AML-193 (cell line): ENCODE measurements at places on chromosomes 3 and 15.

GRCh38 chr15:65323071-65323511, 18.6 kb downstream of the RNU5B-1 start:
- DNase-seq, result no peak

DNA sequence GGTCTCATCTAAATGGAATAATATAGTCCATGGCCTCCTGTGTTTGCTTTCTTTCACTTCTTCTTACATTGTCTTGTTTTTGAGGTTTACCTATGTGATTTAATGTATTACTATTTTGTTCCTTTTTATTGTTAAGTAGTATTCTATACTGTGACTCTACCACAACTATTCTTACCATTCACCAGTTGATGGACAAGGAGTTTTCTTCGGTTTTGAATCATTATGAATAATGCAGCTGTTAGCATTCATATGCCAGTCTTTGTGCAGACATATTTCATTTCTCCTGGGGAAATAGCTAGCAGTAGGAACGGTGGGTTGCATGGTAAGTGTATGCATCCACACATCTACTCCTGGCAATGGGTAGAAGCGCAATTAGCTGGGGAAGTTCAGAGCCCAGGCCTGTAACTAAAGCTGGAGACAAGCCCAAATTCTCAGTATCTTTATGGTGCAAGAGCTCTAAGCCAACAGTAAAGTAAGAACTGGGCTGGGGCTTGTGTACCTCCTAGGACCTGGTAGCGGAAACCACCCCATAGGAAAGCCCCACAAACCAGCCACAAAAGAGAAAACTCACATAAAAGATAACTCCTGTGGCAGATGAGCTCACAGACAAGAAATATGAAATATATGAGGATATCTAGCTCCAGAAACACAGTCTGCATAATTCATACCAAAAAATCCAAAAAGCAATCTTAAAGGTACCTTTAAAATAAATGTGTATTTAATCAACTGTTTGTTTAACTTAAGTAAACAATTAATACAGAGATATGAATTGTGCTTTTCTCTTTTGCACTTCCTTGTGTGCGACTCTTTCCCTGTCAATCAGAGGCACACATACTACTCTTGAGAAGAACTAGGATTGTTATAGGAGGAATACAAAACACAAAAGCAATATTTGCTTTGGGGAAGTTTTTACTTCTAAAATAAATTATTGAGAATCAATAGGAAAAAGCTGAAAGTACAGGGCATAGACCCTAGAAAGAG, 2.7 kb upstream of the CSTA start:
- peak; percentile 25 for DNase-seq

DNA sequence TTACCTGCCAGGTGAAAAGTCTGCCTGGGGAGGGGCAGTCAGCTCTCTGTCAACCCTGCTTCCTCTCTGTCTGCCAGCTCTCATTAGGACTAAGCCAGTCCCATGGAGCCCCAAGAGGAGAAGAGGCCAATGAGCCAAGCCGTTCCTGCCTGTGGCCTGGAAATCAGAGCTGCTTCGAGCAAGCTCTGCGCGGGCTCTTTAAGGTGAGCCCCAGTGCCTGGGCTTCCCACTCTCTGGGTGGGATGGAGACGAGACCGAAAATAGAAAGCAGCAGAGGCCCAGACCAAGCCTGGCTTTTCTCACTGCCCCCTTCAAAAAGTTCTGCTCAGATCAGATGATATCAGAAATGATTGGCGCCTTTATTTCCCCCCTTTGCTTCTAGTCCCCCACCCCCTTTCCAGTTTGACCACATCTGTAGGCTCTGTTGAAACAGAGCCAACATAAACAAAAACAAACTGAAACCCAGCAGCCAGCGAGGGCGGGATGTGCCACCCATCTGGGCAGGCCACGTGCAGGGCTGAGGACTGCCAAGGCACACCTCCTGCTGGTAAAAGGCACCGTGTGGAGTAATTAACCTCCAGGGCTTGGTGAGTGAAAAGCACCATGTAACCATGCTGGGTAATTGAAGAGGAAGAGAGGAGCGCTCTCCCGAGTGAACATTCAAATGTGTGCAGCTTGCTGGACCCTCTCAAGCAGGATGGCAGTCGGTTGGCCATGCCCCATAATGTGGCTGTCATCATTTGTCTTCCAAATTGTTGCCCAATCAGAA, 471.0 kb upstream of the PROK2 start:
- no peak for DNase-seq

- no peak for DNase-seq
Observed at GRCh38 chr3:173003956-173004355, 137.1 kb downstream of the SPATA16 start.

DNA sequence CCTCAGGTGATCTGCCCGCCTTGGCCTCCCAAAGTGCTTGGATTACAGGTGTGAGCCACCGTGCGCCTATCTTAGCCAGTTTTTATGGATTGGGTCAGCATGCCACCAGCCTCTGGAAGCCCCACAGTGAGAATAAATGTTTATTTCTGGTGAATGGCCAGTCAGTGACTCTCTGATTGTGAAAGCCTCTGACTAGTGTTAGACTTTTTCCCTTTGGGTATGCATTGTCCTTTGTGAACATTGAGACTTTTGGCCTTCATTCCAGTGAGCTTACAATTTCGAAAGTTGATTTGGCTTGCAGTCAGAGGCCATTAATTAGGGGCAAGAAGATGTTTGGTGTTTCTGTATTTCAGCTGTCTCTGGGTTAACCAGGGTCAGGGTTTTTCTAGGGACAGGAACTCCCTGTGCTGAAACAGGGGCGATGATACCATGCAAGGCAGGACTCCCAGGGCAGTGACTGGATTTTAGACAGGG, 274.5 kb upstream of the C2CD4B start:
- DNase-seq, result no peak

GRCh38 chr3:48426944-48427629, 2.8 kb downstream of the PLXNB1 start:
- DNase-seq, result no peak

GRCh38 chr15:92494806-92495336, 101.2 kb downstream of the ST8SIA2 start:
- DNase-seq, result no peak

GRCh38 chr15:89975482-89976245, 25.5 kb upstream of the ZNF710 start:
- peak; percentile 21 for DNase-seq

DNA sequence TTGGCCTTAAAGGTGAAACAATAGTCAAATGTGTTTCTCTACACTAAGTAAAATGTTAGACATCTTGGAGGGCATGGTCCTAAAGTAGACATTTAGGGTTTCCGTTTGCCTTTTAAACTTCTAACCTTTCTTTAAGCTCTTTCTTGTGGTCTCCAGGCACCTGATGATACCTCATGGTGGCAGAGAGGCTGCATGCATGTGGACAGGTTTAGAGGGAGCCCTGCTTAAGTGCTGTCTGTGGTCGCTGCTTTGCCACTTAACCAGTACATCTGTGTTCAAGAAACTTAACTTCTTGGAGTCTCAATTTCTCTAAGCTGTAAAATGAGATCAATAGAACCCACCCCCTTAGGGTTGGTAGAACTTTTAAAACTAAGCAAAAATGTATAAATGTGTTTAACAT, 6.2 kb downstream of the MITF start:
- DNase-seq, result no peak

DNA sequence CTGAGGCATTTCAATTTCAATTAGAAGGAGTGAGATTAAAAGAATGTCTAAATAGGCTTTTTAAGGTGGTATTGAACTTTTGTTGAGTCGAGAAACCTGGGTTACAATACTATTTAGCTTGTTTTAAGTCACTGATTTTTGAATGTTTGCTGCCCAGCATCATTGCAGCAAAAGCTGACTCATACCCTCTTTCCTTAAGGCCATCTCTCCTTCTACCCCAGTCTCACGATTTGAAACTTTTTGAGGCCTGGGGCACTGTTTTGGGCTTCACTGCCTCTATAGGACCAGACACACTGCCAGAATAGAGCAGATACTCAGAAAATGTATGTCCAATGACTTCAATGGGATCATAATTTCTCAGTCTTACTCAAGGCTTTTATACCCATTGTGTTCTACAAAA, 319.6 kb upstream of the TGFBR2 start:
- DNase-seq, result no peak

- DNase-seq, result no peak
Observed at GRCh38 chr3:123657568-123657967, 72.7 kb upstream of the HACD2 start.

- DNase-seq, result peak; percentile 78
Observed at GRCh38 chr3:33636125-33636850, 81.8 kb downstream of the CLASP2 start.

- no peak for DNase-seq
Observed at GRCh38 chr3:29755416-29755815, 474.5 kb downstream of the RBMS3 start.
